ENCODE measurements at places on chromosomes 11 and 22.

DNA sequence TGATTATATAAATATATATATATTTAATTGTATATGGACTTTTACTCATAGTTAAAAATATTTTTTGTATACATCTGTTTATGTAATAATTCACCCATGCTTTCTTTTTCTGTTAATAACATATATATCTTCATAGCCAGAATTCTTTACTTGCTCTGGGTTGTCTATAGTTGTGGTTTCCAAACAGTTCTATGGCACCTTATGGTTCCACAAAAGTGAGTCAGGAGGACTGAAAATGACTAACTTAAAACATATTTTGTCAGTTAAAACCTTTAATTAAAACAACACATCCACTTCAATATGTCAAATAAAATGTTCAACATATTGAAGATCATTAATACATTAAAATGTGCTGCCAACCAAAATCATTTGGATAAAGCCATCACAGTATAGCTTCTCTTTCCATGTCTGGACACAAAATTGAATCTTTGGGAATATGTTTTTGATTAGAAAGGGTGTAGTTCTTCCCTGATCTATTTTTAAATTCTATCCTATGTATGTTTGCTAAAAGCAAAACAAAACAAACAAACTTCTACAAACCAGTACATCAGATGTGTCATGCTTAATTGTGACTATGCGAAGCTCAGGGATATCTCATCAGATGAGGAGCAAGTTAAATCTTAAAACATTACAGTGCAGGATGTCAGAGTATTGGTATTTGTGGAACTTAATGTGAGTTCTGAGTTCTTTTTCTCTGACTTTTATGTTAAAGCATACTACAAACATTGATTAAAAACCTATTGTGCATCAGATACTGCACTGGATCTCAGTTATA lies 1488.4 kb upstream of the TENM4 start:
- no peak for DNase-seq

- no peak for DNase-seq
These were observed 18.2 kb upstream of the CCDC34 start for GRCh38 chr11:27381238-27381666.

GRCh38 chr11:61581030-61581928 lies at the start of gene SYT7:
Gene SYT7 (minus strand): TSS chr11:61581076. CDS start chr11:61580820, 256 bp downstream.
- DNase-seq, result peak; percentile 88

DNA sequence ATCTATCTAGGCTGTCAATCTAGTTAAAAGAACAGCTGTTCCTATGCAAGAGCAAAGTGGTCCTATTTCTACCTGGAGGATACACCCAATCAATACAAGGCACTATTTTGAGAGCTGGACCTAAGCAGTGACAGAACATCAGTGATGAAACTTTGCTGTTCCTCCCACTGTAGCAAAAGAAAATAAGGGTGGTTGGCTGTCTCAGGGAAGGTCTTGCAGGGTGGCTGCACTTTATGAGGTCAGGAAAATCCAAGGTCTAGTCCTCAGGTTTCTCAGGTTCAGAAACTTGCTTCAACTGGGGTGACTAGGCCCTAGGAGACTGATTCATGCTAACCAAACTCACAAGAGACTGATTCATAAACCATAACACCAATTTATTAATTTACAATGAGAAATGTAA lies 11.6 kb downstream of the CPSF7 start:
- no peak for DNase-seq

GRCh38 chr22:49398646-49399045 lies 429.0 kb downstream of the BRD1 start:
- no peak for DNase-seq

- DNase-seq, result no peak
These were observed 66.9 kb upstream of the CHST1 start for GRCh38 chr11:45732343-45732742.

All from activated naive CD8-positive, alpha-beta T cell treated with anti-CD3 and anti-CD28 coated beads, Interleukin-2, amount 50 U/mL, for 16 hours (primary cell).